Type B pancreatic cell (in vitro differentiated cells): ENCODE measurements at places on chromosomes 1 and 21. TPM values are rescaled to one million over a fixed set of nuclear protein-coding genes. Genes with fewer than 3 reads are reported as not detected.

- no peak for DNase-seq
Observed at GRCh38 chr1:214314178-214314843, 33.4 kb downstream of the SMYD2 start.

CD1D gene
- total RNA-seq: 0.24 and 0.29 TPM in 2 replicates

DNA sequence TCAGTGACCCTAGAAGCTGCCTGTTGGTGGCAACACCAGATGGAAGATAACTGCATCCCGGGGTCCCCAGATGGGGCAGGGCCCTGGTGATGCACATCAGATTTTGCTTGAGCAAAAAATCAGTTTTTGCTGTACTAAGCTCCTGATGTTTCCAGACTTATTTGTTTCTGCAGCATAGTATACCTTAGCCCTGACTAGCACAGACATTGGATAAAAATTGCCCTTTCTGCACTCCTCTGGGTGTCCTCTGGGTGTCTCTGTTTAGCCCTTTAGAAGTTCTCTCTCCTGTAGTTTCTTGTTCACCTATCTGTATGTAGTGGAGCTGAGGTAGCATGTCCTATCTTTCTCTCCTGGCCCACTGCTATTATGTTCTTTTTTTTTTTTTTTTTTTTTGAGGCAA lies 30.3 kb upstream of the PLA2G2C start:
- DNase-seq: no peak

DNA sequence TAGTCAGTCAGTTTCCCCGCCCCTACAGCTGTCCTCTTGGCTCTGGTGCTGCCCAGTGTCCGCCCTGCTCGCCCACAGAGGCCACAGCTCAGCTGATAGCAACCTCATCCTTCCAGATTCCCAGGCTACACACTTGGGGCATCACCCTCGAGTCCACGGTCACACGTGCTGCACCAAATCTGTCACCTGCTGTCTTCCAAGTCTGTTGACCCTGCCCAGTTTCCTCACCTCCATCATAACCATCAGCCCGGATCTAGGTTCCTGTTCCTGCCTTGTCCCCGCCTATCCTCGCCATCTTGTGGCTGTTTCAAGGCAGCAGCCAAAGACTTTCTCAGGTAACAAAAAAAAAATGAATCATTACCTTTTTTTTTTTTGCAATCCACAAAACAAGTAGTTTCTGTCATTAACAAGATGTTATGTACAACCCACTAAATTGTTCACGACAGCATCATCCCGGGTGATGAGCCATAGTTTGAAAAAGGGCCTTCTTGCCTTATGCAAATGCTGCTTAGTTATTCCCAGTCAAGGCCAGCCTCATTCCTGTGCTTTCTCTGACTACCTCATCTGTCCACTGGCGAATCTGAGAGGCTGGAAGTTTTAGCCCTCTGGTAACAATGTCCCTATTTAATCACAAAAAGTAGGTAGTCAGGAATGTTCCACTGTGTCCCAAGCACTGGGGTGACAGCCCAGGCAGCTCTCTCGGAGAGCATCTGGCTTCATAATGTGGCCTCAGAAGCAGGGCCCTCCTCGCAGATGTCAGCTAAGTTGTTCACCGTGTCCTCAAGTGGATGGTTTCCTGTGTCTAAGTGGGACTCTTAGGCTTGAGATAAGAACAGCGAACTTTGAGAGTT lies 4.9 kb upstream of the MIIP start:
- no peak for DNase-seq

SHC1 gene
- total RNA-seq: 65.3 and 87.8 TPM in 2 replicates

DNA sequence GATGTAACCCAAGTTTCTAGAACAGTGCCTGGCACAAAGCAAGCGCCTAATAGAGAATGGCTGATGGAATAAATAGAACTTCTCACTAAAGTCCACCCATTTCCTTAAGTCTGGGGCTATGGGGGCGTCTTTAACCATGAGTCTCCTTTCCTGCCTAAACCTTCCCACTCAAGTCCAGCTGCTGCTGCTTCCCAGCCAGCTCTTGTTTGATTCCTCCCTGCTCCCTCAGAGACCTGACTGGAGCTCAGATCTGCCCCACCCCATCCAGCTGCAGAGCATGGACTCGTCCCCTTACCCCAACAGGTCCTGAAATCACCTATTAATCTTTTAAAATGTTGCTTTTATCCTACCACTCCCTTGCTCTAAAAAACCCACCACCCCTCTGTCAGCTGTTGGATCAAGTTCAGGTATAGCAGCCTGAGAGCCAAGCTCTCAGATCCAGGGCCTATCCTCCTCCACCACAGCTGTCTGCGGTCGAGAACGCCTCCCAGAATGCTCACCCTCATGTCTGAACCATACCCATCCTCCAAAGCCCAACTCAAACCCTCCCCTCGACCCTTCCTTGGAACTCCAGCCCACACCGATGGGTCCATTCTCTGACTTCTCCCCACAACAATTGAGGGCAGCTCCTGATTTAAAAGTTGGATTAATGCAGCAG lies 12.8 kb upstream of the GALNT2 start:
- no peak for DNase-seq

FNDC10 gene
- total RNA-seq: 8.9 and 9.3 TPM in 2 replicates

DNA sequence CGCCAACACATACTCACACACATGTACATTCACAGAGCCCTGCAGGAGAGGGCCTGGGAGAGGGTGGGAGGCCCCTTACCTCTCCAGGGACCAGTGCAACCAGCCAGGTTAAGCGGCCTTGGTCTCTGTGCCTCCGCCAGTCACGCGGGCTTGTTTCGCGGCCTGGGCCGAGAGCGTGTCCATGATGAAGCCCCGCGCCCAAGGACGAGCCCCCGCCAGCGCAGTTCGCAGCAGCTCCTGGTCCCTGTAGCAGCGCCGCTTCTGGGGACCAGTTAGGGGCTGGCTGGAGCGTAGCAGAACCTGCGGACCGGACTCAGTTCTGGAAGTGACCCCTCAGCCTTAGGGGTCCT lies 7.3 kb upstream of the FAM167B start:
- no peak for DNase-seq
